LHCN-M2 (cell line): ENCODE measurements at places on chromosomes 3 and 15. TPM values are rescaled to one million over a fixed set of nuclear protein-coding genes. Genes with fewer than 3 reads are reported as not detected.

The GHRL gene
- total RNA-seq = not detected in 2 replicates

The CCDC80 gene
- 96.0 and 137 TPM in 2 replicates for total RNA-seq

The KCNAB1 gene
- 0.19 and 0.57 TPM in 2 replicates for total RNA-seq

The IL5RA gene
- total RNA-seq = not detected in 2 replicates

The IGSF11 gene
- not detected in 2 replicates for total RNA-seq
